ENCODE measurements at places on chromosomes 1 and 21. TPM values are rescaled to one million over a fixed set of nuclear protein-coding genes. Genes with fewer than 3 reads are reported as not detected.

Gene ITGB2
- polyA plus RNA-seq, result 21.0 TPM

Gene ADAMTSL4
- polyA plus RNA-seq, result 65.4 TPM

Gene ILDR2
- 3.8 TPM for polyA plus RNA-seq

Gene SPRR4
- polyA plus RNA-seq, result not detected

Gene B4GALT2
- polyA plus RNA-seq, result 41.5 TPM

Gene CACNA1S
- 66.3 TPM for polyA plus RNA-seq

Gene CNR2
- polyA plus RNA-seq, result 0.05 TPM

Gene AZIN2
- polyA plus RNA-seq, result 5.2 TPM

Gene CLDN19
- 0.31 TPM for polyA plus RNA-seq

Gene CYP4Z1
- polyA plus RNA-seq, result 0.15 TPM

Gene LAPTM5
- 26.3 TPM for polyA plus RNA-seq

Gene EPHX1
- 37.4 TPM for polyA plus RNA-seq

DNA sequence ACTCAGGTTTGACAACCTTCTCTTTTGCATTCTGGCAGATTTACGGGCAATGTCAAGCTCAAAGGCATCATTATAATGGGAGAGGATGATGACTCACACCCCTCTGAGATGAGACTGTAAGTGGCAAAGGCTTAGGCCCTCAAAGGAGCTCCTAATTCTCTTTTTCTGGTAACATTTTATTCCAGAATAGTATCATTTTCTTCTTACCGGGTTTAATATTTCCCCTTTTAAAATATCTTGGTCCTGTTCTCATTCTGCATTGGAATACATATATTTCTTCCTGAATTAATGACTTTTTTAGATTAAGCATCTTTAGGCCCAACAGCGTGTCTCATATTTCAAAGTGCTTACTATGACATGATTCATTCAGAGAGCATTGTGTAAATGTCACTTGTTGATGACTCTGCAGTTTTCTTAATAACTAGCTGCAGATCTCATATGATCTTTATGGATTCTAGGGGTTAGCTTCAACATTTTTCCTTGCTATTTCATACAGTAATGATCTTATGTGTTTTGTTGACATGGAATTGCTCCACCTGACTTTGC is 1.7 kb downstream of the PITHD1 start:
- no peak for DNase-seq

- no peak for DNase-seq
Measured at GRCh38 chr1:83531521-83532309, 467.2 kb downstream of the TTLL7 start.

DNA sequence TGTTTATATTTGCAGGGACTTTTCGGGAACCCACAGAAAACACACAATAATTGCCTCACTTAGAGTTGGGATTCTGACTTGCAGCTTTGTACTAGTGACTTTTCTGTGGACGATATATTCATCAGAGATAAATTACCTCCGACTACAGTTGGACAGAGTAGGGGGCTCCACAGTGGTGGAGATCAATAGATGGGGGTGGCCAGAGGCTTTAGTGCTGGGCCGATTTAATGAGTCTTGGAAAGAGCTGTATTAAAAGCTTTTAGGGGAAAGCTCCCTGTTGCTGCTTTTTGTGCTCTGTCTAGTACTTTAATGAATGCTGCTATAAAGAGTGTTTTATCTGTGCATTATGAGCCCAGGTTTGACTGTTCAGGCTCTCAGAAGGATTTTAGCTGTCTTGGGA is 359.2 kb upstream of the DPYD start:
- DNase-seq, result no peak

- no peak for DNase-seq
Measured at GRCh38 chr1:205811660-205812059, 1.3 kb downstream of the SLC41A1 start.

DNA sequence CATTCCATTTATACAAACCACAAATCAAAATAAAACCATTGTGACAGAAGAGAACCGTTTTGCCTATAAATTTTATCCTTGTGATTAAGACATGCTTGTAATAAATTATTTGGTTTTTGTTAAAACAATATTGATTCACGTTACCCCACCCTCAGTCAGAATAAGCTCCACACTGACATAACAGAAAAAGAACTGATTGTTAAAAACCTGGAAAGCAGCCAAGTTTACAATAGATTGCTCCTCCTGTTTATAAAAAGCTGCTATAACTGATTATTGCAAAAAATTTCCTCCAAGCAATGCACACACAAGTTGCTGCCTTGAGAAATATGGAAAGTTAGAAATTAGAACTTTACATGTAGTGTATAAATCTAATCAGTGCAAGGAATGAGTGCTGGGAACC is 263.5 kb downstream of the SETD4 start:
- DNase-seq, result no peak

- DNase-seq, result no peak
Measured at GRCh38 chr21:45326891-45327440, 39.3 kb upstream of the POFUT2 start.

GRCh38 chr1:65065524-65066418 is 82.2 kb upstream of the AK4 start:
- DNase-seq, result peak; percentile 58

GRCh38 chr1:214856843-214857242 is 225.7 kb upstream of the KCNK2 start:
- no peak for DNase-seq

GRCh38 chr21:45894906-45895777 is 86.4 kb upstream of the COL6A1 start:
- no peak for DNase-seq

- no peak for DNase-seq
Measured at GRCh38 chr1:90544356-90544755, 172.7 kb downstream of the BARHL2 start.

- DNase-seq, result peak; percentile 90
Measured at GRCh38 chr1:117366177-117367045, 838 bp upstream of the MAN1A2 start.

DNA sequence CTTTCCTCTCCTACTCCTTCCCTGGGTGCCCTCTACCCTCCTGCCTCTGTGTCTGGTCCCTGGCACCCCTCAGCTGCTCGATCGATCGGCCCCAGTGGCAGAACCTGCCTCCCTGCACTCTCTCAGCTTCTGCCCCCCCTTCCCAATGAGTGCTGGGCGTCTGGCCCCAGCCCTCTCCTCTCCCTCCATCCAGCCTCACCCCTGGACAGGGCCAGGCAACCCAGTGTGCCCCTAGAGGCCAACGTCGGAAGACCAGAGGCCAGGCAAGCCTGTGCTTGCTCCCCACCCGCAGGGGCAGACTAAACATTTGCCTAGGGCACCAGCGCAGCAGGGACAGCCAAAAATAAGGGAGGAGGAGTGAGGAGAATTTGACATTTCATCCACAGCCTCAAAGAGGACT is 43.5 kb downstream of the LGR6 start:
- DNase-seq, result no peak

DNA sequence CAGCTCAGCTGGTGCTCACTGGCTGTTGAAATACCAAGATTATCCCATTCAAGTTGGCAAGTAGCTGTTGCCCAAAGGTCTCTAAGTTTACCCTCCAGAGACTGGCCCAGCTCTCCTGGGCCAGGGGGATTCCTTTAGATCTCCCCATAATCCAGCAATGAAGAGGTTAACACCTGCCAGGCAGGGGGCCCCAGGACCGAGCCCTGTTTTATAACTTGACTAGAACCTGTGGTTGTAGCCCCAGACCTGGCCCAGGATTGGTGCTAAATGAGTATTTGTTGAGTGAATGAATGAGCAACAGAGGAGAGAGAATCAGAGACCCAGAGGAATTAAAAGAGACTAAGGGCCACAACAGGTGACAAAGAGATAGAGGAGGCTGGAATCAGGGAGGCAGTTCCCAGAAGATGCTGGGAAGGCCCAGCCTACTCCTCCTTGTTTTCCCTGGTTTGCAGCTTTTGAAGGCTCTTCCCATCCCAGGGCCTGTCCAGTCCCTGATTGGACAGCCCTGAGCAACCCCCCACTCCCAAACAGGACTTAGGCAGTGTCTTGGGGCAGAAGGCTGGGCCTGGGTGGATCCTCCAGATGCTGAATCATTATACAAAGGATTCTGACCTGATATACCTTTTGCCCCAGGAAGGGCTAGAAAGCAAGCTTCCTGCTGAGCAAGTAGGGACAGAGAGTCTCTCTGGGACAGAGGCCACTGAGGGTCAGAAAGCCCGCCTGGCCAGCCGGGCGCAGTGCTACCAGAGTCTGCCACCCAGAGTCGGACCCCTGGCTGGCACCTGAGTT is 2.4 kb upstream of the RHBG start:
- no peak for DNase-seq
